Activated effector memory CD4-positive, alpha-beta T cell treated with Interleukin-2 at 50 U/mL for 16 hours (primary cell): ENCODE measurements at places on chromosomes 3 and 15.
A peak's percentile ranks its signal among the peaks of the same experiment; 100 is the strongest.

- no peak for DNase-seq
These were observed 297.5 kb upstream of the STT3B start for GRCh38 chr3:31235062-31235700.

- DNase-seq, result no peak
These were observed 152.0 kb downstream of the WNT7A start for GRCh38 chr3:13727890-13728289.

DNA sequence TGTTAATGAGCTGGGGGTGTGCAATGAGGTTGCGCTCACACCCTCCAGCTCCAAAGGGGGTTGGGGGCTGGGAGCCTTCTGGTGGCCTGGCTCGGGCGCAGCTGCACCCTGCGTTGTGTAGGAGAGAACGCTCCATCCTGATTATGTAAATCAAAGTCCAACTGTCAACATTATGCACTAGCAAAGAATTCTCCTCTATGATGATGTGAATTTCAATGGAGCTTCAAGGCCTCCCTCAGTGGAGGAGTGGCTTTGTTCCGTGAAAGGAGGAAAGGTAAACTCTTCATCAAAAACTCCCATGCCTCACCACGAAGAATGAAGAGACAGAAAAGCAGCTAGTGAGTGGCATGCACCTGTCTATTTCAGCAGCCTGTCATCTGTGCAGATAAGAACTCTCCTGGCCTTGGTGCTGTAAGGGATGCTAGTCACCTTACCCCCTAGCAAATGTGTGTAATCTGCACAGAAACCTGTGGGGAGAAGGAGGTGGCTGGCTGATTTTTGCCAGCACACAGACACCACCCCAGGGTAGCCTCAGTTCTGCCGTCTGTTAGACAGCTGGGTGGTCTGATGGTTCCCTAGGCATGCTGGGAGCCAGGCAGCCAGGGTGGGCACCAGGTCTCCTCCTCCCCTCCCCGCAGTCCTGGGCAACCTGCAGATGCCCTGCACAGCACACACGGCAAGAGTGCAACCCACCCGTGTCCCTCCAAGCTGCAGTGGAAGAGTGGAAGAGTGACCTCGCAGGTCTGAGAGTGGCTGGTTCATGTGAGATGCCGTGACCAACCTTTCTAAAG is 47.0 kb upstream of the TRPM1 start:
- no peak for DNase-seq

GRCh38 chr15:91196768-91197167 is 96.7 kb downstream of the SV2B start:
- DNase-seq, result no peak

DNA sequence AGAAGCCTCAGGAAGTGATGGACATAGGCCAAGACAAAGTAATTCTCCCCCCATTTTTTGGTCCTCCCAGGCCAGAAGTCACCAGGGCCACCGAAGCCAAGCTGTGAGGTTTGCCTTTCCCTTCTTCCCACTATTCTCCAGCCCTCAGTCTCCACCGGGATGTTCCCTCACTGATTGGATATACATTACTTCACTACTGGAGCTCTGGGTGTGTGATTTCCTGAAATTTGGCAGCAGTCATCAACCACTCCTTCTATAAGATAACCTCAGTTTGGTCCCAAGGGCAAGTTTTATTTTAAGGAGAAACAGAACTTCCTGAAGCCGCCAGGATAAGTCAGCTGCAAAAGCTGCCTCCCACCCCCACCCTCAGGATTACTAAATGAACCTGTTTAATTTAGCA is 11.3 kb downstream of the SLCO2A1 start:
- DNase-seq, result no peak

DNA sequence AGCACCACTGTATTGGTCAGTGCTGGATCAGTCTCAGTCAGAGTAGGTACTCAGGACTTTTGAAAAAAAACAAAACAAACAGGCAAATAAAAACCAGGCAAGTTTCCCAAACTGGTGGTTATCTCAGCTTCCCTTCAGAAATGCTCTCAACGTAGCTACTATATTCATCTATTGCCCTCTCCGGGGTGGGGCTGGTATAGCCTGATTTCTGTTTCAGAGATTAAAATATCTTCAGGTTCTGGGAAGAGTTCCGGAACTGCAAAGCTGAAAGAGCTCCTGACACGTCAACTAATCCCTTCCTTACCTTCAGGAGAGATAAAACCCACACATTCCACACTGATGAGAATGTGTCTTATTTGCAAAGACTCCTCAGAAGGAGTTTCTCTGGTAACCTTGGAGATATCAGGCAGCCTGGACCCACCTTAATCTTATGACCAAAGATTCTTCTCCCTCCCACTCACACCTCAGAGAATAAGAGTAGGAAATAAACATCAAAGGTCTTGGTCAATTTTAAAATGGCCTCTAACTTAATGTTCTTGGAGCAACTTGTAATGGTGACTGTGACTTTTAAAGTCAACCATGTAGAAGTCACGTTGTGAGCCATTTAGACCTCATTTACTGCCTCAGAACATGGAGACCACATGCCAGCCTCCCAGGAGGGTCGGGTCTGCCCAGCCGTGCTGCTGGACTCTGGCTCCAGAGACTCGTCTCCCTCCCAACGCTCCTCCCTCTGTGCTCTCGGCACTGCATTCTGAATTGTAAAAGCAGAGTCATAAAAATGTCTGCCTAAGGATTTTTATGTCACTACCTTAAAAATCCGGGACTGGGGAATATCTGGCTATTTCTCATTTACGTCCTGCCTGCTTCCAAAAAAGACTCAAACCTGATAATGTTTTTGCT is 53.8 kb downstream of the CDCP1 start:
- DNase-seq, result no peak

GRCh38 chr15:87207990-87208580 is 1048.5 kb downstream of the NTRK3 start:
- DNase-seq, result no peak

GRCh38 chr15:99983886-99984286 is 250.6 kb upstream of the LYSMD4 start:
- DNase-seq, result no peak

- no peak for DNase-seq
These were observed 183.2 kb downstream of the P3H2 start for GRCh38 chr3:189937302-189938127.

- no peak for DNase-seq
These were observed 41.6 kb downstream of the ABCC5 start for GRCh38 chr3:183975981-183976662.

GRCh38 chr3:127053979-127054378 is 71.1 kb downstream of the PLXNA1 start:
- no peak for DNase-seq

DNA sequence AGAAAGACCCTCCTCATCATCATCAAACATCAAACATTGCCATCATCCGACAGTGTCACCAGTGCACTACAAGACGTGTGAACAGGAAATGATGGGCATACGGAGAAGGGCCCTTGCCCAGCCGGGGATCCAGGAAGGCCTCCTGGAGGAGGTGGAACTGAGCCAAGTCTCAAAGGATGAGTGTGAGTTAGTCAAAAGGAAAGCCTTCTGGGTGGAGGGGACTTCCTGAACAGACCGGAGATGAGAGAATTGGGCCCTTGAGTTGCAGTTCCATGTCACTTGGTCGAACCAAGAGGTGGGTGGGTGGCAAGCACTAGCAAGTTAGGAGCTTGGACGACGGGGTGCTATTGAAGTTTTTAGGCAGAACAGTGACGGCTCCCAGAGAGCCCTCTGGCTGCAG is 8.5 kb downstream of the SEMA4B start:
- DNase-seq, result no peak

DNA sequence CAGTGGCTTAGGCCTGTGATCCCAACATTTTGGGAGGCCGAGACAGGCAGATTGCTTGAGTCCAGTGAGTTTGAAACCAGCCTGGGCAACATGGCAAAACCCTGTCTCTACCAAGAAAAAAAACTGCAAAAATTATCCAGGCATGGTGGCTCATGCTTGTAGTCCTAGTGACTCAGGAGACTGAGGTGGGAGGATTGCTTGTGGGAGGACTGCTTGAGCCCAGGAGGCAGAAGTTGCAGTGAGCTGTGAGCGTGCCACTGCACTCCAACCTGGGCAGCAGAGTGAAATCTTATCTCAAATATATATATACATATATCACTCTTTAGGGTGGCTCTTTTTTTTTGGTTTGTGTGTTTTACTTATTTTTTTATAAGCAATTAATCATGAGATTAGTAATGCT is 83.7 kb upstream of the WDR72 start:
- DNase-seq, result no peak

DNA sequence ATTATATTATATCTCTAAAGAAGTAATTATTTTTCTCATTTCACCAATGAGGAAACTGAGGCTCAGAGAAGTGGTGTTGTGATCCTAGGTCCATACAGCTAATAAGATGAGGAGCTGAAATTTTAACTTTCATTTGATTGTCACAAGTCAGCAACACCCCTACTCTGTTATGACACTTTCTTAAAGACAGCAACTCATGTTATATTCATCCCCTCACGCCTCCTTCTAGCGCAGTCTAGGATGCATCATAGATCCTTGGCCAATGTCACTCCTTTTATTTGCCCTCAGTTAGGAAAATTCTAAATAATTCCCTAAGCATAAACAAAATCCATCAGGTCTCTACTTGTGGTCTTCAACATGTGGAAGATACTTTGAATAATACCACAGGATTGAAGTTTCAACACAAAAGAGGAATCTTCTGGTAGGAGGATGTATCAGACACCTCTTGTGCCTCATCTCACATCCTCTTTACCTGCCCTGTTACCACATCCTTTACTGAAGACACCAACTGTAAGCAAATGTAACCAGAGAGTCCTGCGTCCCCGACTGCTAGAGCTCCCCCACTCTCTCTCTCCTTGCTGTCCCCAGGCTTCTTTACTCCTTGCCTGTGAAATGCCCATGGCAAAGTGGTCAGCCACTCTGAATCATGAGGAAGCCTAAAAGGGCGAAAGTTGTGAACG is 53.7 kb downstream of the TRIM42 start:
- DNase-seq, result no peak

DNA sequence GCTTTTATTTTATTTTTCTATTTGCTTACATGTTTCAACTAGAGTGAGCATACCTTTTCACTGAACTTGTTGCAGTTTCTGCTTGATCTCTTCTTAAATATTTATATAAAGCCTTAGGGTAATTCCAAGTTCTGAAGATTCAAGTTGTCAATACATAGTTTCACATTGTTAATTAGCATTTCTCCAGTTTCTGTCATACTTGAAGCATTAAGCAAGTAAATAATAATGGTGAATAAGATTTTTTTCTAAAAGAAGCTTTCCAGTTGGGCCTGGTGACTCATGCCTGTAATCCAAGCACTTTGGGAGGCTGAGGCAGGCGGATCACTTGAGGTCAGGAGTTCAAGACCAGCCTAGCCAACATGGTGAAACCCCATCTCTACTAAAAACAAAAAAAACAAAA is 53.9 kb downstream of the CALML4 start:
- DNase-seq, result no peak

DNA sequence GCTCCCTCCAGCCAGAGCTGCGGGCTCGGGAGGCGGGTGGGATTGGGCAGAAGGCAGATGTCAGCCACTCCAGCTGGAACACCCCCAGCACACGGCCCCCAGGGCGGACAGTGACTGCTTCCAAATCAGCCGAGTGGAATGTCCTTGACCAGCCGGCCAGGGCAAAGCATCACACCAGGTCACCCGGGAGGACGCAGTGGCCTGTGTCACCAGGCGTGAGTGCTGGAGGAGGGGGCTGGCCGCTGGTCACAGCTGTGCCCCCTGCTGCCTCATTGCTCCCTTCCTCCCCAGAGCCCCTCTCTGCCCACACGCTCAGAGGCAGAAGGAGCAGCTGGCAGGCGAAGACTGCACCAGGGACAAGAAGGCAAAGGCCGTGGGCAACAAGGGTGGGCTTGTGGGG is 33.5 kb downstream of the NTRK3 start:
- DNase-seq, result no peak

GRCh38 chr15:28979208-28979841 is 93.6 kb downstream of the APBA2 start:
- no peak for DNase-seq

DNA sequence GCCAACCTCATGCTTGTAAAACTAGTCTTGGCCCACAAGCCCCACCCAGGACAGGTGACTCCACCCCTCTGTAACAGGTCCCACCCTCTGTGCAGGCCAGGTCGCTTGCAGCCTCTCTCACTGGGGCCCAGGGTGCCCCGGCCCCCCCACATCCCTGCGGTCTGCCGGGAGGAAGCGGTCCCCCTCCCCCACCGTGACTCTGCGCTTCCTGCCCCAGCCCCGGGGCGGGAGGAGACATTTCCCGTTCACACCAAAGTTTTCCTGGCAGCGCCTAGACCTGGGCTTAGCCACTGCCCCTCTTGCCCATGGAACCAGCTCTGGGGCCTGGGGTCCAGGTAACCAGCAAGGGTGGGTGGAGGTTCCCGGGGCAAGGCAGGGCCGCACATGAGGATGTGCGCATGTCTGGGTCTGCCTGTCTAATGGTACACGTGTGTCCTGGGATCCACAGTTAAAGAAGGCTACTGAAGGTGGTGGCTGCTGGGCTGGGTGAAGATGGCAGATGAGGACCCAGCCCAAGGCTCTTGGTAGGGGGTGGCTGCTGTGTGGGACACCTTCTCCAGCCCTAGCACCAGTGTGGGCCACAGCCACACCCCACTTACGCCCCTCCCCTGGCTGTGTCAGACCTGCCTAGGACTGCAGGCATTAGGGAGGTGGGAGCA is 8.4 kb downstream of the NBEAL2 start:
- peak; percentile 94 for DNase-seq

DNA sequence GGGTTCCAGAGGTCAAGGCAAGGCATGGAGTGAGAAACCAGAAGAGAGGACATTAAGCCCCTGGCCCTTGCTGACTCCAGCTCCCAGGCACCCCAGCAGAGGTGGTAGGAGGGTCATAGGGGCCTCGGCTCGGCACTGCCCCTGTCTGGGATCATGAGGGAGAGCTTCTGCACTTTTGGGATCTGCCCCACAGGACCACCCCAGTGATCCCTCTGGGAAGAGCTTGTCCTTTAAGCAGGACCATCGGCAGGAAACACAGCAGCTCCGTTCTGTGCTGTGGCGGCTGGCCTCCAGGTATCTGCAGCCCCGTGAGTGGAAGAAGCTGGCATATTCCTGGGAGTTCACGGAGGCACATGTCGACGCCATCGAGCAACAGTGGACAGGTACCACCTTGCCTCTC is 35.5 kb downstream of the ANKDD1A start:
- DNase-seq, result no peak

DNA sequence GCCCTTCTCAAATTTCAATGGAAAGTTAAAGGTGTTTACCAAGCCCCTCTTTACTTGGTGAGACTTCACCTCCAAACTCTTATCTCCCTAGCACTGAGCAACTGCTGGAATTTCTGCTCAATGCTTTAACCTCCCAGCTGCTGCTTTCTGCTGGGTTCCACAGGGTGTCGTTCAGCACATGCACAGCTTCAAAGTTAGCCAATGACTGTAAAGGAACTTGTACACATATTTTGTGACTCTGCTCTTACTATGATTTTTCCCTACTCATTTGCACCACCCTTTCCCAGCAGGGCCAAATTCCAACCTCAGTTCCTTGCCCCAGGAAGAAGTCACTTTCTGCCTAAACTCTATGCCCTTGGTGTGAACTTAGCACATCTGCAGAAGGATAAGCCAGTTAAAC is 89.7 kb downstream of the ULK4 start:
- no peak for DNase-seq

- peak; percentile 27 for DNase-seq
These were observed 225.8 kb upstream of the DPPA4 start for GRCh38 chr3:109563149-109563548.

GRCh38 chr3:29268651-29269050 is 12.2 kb upstream of the RBMS3 start:
- DNase-seq, result no peak

GRCh38 chr15:63169788-63170187 is 12.5 kb upstream of the RPS27L start:
- no peak for DNase-seq

- no peak for DNase-seq
These were observed 307.0 kb upstream of the DPPA4 start for GRCh38 chr3:109644332-109644731.
